ENCODE measurements at places on chromosomes 7 and 10. TPM values are rescaled to one million over a fixed set of nuclear protein-coding genes. Genes with fewer than 3 reads are reported as not detected.

The AOAH gene
- total RNA-seq, result 1.6 TPM

The ANLN gene
- 0.57 TPM for total RNA-seq

The PNLIPRP1 gene
- not detected for total RNA-seq

The ARHGAP21 gene
- 56.4 TPM for total RNA-seq

The FAM13C gene
- total RNA-seq, result 7.5 TPM
